ENCODE measurements at places on chromosomes 5 and 9. TPM values are rescaled to one million over a fixed set of nuclear protein-coding genes. Genes with fewer than 3 reads are reported as not detected.
A peak's percentile ranks its signal among the peaks of the same experiment; 100 is the strongest.

Gene MLANA
- total RNA-seq, result not detected

Gene TNFSF15
- 0.32 TPM for total RNA-seq

Gene MAMDC4
- total RNA-seq, result 13.9 TPM

Gene PCDHGA12
- 0.20 TPM for total RNA-seq

Gene CDH6
- not detected for total RNA-seq

Gene ZNF658
- total RNA-seq, result 0.68 TPM

Gene CDC20B
- not detected for total RNA-seq

Gene MAP1B
- total RNA-seq, result 0.25 TPM

Gene PCDHB9
- not detected for total RNA-seq

Gene SPEF2
- total RNA-seq, result 3.4 TPM

Gene IFNB1
- not detected for total RNA-seq

Gene ORM2
- not detected for total RNA-seq

Gene LCN1
- not detected for total RNA-seq

Gene DAPK1
- total RNA-seq, result 4.0 TPM

Gene SLC34A3
- total RNA-seq, result not detected

Gene FGFR4
- total RNA-seq, result 2.7 TPM

Gene IGFBPL1
- total RNA-seq, result not detected

- no peak for DNase-seq
These were observed 518 bp downstream of the LOX start for GRCh38 chr5:122077366-122078115.

- no peak for DNase-seq
These were observed 3.1 kb upstream of the CAMLG start for GRCh38 chr5:134735243-134735642.

GRCh38 chr9:102842423-102842822 lies 152.7 kb upstream of the CYLC2 start:
- DNase-seq, result no peak

DNA sequence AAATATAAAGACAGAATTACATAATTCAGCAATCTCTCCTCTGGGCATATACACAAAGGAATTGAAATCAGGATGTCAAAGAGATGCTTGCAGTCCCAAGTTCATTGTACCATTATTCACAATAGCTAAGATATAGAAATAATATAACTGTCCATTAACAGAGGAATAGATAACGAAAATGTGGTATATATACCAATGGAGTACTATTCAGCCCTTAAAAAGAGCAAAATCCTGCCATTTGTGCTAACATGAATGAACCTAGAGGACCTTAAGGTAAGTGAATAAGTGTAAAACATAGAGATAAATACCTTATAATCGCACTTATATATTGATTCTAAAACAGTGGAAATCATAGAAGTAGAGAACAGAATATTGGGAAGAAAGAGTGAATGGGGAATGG lies 7.0 kb downstream of the ST8SIA4 start:
- no peak for DNase-seq

DNA sequence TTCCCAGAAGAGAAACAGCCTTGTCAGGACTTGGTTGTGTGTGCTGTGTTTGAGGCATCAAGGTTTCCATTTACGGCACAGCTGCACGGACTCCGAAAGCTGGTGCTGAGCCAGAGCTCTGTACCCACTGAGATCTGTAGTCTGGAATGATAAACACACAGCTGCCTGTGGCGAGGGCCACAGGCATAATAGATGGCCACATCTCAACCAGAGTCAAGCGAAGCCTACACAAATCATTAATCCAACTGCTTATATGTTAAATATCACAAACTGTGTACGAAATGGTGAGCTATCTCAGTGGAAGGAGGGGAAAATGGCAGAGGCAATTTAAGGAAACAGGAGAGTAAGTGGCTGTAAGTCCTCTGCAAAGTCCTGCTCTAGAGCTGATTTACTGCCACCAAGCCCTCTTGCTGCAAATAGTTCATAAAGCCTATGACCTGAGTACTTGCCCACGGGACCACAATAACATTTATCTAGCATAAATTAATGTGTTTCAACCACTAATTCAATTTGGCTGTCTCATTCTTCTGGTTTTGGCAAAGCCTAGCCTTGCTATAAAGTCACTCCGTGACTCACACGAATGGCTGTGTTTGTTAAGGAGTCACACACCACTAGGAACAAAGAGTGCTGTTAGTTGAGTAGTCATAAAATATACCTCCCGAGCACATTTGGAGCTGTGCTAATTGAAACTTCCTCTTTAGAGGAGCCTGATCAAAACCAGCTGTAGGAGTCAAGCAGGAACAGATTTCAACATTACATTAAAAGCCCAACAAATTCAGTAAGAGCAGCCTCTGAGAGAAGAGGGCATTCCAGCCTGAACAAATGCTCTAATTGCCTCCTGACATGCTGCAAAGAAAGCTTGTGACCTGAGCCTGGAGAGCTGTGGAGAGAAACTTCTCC lies 738.6 kb upstream of the ZNF608 start:
- no peak for DNase-seq

GRCh38 chr5:115602591-115603125 lies 379 bp upstream of the TICAM2 start:
- no peak for DNase-seq

GRCh38 chr5:53311681-53312080 lies 168.7 kb upstream of the FST start:
- no peak for DNase-seq

DNA sequence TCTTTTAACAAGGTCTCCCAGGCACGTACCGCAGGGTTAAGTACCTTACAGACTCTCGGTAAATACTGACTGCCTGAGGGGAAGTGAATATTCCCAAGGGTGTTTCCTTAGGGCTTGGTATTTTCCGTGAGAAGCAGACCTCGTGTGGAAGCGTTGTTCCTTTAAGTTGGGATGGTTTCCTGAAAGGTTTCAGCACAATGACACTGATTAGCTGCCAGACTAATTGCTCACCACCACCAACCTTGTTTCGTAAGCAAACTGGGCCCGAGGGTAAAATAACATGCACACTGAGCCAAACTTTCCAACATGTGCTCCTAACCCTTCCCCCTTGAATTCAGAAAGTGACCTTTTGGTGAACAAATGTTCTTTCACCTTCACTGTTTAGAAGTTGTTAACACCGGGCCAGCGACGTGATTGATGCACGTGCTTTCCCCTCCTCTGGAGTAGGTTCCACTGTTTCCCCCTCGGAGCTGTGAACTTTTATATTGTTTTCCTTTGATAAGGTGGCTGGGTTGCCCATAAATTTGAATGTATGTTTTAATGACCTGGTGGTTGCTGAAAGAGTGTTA lies 128.1 kb upstream of the RPS23 start:
- no peak for DNase-seq

DNA sequence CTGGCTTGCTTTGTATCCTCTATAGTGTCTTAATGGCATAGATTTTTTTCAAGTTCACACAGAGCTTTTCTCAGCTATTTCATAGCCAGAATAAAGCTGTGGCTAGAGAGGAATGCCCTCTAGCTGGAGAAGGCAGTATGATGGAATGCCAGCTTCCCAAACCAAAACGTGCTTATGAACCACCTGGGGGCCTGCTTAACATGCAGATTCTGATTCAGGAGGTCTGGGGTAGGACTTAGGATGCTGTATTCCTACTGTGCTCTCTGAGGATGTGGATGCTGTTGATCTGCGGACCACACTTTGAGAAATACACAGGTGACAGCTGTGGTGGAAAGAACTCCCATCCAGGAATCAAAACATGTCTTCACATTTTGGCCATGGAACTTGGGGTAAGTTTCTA lies 49.9 kb upstream of the DPYSL3 start:
- no peak for DNase-seq

- no peak for DNase-seq
These were observed 1862.0 kb upstream of the ACO1 start for GRCh38 chr9:30522486-30522885.

GRCh38 chr5:35540002-35540401 lies 77.7 kb upstream of the SPEF2 start:
- no peak for DNase-seq

DNA sequence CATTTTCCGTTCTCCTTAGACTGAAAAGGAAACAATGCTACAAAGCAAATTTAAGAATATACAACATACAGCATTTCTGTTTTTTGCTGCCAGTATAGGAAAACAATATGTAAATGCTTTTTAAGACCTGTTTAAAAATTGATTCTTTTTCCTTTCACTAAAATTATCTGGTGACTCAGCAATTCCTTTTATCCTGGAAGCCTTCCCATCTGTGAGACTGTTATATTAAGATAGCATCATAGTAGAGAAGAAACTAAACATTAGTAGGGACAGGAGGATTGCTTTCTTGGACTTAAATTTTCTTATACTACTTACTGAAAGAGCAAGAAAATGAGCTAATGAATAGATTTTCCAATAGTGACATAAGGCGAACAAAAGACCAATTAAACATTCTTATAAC lies 30.0 kb upstream of the GPR21 start:
- no peak for DNase-seq

DNA sequence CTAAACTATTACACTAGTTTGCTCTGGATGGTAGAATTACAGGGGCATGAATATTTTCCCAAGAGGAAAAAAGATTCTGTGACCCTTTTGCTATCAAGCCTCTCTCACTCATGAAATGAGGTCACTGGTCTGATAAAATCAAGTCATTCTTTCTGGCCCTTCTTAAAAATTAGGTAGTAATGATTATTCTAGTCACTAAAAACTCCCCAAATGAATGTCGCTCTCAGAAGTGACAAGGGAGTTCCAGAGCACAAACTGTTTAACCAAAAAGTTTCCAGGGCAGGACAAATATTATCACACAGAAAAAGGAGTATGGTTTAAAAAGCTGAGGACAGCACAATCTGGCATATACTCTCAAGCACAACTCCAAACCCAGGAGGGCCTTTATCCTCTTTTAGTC lies 12.5 kb downstream of the ERMP1 start:
- no peak for DNase-seq

DNA sequence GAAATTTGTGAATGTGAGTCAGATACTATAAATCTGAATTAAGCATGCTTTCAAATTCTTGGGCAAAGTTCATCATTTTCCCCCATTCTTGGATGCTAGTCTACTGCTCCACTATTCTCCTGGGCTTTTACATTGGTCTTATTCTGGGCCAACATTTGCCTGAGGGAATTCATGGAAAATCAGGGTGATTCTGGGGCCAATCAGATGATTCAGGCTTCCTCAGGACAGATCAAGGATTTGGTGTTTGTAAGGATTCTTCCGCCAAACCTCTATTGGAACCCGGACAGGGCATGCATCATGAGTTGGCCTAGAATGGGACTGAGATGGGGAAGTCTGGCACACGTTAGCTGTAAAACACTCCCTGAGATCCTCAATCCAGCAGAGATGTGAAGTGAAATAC lies 113.8 kb downstream of the MEF2C start:
- no peak for DNase-seq

- DNase-seq, result peak; percentile 86
These were observed 73.5 kb upstream of the PRSS3 start for GRCh38 chr9:33721674-33722358.

GRCh38 chr9:81718244-81718643 lies 28.9 kb upstream of the TLE1 start:
- DNase-seq, result no peak

DNA sequence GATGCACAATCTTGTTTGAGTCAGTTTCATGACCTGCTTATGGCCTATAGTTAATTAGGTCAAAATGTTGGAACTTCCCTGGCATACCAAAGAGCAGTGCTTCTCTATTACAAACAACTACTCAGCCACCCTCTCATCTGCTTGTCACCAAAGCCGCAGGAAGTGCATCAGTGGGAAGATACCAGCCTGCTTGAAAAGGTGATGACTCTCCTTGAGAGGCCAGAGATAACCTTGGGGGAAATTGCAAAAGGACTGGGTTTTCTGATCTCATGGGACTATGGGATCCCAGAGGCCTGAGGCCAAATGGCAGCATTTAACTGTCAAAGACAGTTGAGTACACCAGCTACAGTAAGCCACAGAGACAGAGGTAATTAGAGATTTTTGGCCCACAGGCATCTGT lies 69.9 kb downstream of the C9orf57 start:
- DNase-seq, result no peak

GRCh38 chr5:31965227-31965626 lies 208.9 kb downstream of the GOLPH3 start:
- DNase-seq, result no peak

GRCh38 chr5:136027311-136027710 lies 1.5 kb upstream of the TGFBI start:
- DNase-seq, result no peak

DNA sequence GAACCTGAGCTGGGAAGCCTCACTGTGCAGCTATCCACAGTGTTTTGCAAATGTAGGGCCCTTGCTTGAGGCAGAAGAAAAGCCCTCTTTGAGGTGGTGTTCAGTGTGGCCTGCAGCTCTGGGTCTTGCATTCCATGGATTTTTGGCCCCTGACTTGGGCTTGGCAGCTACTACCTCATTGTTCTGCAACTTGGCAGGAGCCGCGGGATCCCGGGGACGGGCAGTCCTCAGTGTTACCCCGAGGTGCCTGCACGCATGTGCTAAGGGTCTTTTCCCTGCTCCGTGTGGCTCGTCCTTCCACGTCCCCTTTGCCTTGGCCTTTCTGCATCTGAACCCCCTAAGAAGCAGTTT lies 39.8 kb downstream of the NEK6 start:
- DNase-seq, result no peak

- DNase-seq, result no peak
These were observed 12.6 kb downstream of the HABP4 start for GRCh38 chr9:96462541-96462940.

DNA sequence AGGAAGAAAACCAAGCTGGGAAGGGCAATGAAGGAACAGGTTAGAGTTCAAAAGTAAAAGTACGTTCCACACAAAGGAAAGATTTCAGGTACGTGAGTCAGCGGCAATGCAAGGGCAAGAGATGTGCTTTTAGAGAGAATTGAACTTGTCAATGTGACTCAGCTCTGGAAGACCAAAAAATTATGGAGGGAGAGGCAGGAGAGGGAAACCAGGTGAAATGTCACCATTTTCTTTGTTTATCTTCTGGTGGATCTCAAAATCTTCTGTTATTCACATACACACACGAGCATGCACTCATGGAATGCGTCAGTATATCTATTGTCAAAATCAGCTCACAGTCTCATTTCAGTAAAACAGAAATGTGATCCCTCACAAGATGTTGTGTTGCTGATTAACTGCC lies 148.8 kb upstream of the RFX3 start:
- no peak for DNase-seq

GRCh38 chr5:154466671-154467070 lies 11.4 kb downstream of the HAND1 start:
- no peak for DNase-seq
